ENCODE measurements at places on chromosomes 5 and 9.

DNA sequence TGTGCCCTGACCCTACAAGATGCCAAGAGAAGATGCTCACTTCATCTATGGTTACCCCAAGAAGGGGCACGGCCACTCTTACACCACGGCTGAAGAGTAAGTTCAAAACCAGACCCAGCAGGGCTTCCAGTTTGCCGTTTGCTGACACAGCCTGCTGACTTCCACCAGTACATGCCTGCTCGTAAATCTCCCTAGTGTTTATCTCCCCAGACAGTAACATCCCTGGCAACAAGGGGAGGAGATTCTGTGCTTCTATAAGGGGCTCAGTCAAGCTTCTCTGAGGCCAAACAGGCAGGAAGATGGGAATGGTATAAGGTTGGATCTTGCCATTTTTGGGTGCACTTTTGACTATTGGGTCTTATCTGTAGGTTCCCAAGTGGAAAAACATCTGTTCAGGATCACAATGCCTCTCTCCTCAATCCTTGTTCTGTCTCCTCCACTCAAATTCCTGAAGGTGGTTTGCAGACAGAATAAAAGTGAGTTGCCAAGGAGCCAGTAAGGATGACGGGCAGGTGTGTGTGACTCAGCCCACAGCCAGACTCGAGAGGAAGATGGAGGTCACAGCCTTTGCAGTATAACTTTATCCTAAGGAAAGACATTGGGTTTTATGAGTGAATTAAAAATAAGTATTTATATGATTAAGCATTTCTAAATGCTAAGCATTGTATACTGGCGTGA lies 1.9 kb downstream of the MLANA start:
- DNase-seq, result no peak

GRCh38 chr5:6424700-6425099 lies 24.0 kb upstream of the UBE2QL1 start:
- DNase-seq, result no peak

- DNase-seq, result no peak
Observed at GRCh38 chr5:14168144-14168792, 25.1 kb downstream of the TRIO start.

GRCh38 chr5:133240425-133241091 lies 188.7 kb downstream of the HSPA4 start:
- peak; percentile 70 for DNase-seq

DNA sequence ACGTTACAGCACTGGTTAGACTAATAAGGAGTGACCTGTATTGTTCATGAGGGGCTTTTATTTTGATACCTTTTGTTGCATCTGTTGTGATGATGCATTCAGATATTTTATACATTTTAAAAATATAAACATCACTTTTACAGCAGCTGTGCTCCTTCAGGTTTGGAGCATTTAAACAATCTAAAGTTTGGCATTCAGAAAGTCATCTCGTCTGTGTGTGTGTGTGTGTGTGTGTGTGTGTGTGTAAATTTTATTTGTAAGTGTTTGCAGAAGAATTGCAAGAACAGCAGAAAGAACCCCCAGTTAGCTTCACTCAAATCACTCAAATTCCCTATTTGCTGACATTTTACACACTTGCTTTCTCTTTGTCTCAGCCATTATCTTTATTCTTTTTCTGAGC lies 87.4 kb downstream of the ERCC6L2 start:
- no peak for DNase-seq

DNA sequence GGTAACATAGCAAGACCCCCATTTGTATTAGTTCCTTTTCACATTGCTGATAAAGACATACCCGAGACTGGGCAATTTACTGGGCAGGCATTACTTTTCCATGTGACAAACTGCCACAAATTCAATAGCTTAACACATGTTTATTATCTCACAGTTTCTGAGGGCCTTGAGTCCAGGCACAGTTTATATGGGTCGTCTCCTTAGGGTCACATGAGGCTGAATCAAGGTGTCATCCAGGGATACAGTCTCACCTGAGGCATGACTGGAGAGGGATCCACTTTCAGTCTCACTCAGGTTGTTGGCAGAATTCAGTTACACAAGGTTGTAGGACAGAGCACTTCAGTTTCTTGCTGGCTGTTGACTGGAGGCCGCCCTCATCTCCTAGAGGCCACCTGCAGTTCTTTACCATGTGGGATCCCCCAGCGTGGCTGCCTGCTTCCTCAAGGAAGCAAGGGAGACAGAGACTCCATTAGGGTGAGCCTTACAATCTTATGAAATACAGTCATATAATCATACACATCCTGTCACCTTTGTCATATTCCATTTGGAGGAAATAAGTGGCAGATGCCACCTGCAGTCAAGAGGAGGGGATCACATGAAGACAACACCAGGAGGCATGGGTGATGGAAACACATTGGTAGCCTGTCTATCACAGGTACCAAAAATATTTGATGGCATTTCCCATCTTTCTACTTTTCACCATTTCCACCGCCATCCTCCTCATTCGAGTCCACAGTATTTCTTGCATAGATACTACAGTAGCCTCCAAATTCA lies 15.1 kb upstream of the ERAP1 start:
- DNase-seq, result no peak

GRCh38 chr9:98328770-98329169 lies 73.3 kb upstream of the TBC1D2 start:
- no peak for DNase-seq

GRCh38 chr5:138533973-138534941 lies 8.8 kb downstream of the ETF1 start:
- no peak for DNase-seq

GRCh38 chr5:73230264-73231245 lies 57.6 kb downstream of the TMEM174 start:
- DNase-seq, result no peak

GRCh38 chr9:1922026-1922425 lies 93.1 kb upstream of the SMARCA2 start:
- no peak for DNase-seq

- DNase-seq, result no peak
Observed at GRCh38 chr5:147046894-147047293, 168.3 kb upstream of the PPP2R2B start.

GRCh38 chr9:116482740-116483139 lies 204.4 kb upstream of the TRIM32 start:
- DNase-seq, result no peak

DNA sequence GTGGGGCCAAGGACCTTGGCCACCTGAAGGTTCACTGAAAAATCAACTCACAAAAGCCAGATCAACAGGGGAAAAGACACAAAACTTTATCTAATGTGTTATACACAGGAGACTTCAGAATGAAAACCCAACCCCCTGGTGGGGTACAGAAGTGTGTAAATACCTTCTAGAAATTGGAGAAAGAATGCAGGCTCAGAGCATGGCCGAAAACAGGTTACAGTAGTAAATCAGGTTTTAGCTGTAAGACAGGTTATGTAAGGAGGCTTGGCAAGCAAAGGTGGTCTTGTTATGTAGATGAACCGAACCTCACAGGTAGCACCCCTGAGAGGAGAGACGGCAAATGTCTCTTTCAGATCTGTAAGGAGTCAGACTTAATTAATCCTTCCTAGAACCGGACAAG lies 10.0 kb downstream of the CEMIP2 start:
- DNase-seq, result no peak

DNA sequence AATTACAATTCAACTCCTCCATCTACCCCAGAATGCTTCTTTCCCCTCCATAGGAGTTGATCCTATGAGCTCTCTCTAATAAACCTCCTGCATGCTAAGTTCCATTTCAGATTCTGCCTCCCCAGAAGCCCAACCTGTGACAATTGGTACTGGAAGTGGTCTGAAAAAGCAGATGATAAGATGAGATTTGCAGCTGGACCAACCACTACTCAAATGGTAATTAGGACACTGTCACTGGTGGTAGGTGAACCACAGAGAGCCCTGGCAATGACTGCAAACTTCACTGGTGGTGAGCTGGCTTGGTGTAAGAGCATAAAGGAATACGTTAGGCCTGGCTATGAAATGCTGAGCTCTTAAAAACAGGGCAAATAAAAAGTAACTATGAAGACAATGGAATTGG lies 112.6 kb downstream of the ESM1 start:
- no peak for DNase-seq

- no peak for DNase-seq
Observed at GRCh38 chr5:59744531-59744992, 149.0 kb downstream of the PDE4D start.

DNA sequence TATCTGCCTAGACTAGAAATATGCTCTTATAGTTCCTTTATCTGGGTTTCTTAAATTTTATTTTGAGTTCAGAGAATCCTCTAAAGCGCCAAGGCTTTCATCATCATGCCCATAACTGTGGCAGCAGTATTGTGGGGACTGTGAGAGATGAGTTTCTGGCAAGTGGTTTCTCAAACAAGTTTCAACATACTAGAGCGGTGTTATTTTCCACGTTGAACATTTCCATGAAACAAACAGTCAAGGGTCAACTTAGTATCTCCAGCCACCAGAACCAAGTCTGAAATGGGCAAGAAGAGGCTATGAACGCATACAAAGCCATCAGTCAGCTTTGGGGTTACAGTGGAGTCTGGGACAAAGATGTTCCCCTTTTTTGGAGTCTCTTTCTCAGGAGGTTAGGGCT lies 40.3 kb downstream of the SERINC5 start:
- no peak for DNase-seq

- no peak for DNase-seq
Observed at GRCh38 chr5:40838086-40838485, 3.1 kb upstream of the RPL37 start.

DNA sequence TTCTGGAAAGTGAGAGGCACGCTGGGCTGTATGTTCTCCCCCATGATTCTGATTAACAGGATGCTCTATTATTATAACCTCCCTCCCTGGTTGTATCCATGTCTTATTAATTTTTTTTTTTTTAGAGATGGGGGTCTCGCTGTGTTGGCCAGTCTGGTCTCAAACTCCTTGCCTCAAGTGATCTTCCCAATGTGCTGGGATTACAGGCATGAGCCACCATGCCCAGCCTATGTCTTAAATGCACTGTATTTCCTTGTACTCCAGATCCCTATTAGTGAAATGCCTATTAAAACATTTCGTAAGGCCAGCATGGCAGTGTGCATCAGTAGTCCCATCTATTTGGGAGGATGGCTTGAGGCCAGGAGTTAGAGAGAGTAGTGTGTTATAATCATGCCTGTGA lies 7.0 kb downstream of the TIGD6 start:
- no peak for DNase-seq

DNA sequence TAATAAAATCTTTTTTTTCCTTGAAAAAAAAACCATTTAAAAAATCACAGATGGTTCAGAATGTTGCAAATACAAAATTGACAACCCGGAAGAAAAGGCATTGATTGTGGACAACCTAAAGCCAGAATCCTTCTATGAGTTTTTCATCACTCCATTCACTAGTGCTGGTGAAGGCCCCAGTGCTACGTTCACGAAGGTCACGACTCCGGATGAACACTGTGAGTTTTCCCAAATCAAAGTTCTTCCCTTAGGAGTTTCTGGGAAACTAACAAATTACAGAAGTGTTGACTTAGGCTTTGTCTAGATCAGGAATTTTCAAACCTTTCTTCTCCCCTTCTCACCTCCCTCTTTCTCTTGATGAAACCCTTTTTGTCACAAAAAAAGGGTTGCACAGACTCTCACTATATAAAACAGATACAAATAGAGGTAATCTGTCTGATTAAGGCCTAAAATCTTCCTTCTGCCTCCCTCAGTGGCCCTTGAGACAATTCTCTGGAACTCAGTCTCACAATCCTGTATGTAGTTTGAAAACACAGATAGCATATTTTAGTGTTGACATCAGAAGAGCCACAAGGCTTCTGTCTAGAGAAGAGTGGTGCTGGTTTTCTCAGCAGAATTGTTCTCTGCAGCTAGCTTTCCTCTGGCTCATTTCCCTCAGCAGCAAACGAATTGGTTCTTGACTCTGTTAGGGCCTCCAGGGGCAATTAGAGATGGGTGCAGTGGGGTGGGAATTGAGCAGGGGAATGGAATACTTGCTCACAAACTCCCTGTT lies 79.5 kb downstream of the OSMR start:
- peak; percentile 30 for DNase-seq

- DNase-seq, result no peak
Observed at GRCh38 chr5:76571559-76571958, 51.6 kb downstream of the F2RL2 start.

GRCh38 chr5:131786900-131787692 lies 9.7 kb downstream of the FNIP1 start:
- no peak for DNase-seq

- DNase-seq, result peak; percentile 72
Observed at GRCh38 chr9:4508907-4509589, 18.8 kb downstream of the SLC1A1 start.

GRCh38 chr5:109267283-109267682 lies 142.5 kb downstream of the PJA2 start:
- no peak for DNase-seq

GRCh38 chr5:103472265-103472664 lies 90.3 kb downstream of the NUDT12 start:
- DNase-seq, result no peak

DNA sequence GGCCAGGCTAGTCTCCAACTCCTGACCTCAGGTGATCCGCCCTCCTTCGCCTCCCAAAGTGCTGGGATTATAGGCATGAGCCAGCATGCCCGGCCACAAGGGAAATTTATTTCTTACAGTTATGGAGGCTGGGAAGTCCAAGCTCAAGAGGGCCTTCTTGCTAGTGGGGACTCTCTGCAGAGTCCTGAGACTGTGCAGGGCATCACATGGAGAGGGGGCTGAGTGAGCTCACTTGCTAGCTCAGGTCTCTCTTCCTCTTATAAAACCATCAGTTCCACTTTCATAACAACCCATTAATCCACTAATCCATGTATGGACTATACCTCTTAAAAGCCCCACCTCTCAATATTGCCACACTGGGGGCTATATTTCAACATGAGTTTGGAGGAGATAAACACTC lies 5.1 kb upstream of the SPIN1 start:
- DNase-seq, result no peak

DNA sequence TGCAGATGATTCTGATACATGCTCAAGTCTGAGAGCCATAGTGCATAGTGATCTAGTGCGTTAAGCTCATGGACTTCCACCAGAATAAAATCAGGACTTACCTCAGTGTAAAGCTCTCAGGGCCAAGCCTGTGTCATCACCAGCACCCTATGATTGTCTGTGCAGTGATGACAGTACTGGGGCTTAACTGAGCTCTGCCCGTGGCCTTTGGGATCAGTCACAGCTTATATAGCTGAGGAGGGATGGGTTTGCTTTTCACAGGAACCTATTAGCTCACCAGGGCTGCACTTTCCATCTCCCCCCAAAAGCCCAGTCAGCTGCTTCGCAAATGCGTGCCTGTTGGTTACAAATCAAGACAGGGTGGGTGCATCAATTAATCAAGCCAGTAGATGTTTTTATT lies 246.9 kb downstream of the NR3C1 start:
- no peak for DNase-seq

GRCh38 chr9:129496473-129497004 lies 124.4 kb downstream of the C9orf50 start:
- no peak for DNase-seq

DNA sequence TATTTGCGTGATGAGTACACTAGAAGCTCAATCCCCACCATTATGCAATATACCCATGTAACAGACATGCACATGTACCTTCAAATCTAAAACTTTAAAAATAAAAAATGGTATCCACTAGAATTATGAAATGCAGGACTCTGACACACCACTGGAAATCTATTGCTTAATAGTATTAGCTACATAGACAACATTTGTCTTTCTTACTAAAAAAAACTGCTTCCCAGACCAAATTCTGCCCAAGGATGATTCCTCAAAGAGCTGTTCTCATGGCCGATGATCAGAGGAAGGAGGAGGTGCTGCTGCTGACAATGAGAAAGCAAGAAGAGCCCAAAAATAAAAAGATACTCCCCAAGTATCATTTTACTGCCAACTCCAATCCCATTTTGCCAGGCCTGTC lies 67.2 kb downstream of the TTC39B start:
- no peak for DNase-seq
